ENCODE measurements at places on chromosomes 16 and 17. TPM values are rescaled to one million over a fixed set of nuclear protein-coding genes. Genes with fewer than 3 reads are reported as not detected.

Gene PRKAR1A
- total RNA-seq: 253 TPM

Gene ALDH3A1
- 0.16 TPM for total RNA-seq

DNA sequence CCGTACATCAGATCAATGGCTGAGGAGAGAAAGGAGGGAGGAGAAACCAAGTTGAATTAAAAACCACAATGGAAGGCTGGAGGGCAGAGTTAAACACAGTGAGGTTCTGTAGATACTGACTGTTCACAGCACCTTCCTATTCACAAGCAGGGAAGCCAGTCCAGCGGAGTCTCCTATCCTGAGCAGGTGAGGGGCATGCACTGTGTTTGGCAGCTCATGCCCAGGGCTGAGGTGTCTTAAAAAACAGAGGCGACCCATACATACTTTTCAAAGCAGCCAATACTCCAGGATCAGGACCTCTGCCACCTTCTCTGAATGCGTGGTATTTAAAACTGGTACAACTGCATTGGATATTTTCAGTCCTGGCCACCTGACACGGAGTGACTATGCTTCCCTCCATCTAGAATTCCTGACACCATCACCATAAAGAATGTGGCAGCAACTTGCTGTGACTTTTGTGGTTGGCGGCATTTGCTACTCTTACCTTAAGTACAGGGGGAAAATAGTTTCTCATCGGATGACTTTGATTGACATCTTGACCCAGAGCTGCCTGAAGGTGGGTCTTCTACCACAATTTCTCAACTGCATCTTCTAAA lies 21.5 kb downstream of the USP22 start:
- DNase-seq: no peak

Gene CSH2
- total RNA-seq: not detected

- DNase-seq: peak; percentile 60
Measured at GRCh38 chr17:49180303-49180702, 30.1 kb downstream of the GNGT2 start.

GRCh38 chr17:81967533-81968395 lies 6.8 kb upstream of the NOTUM start:
- DNase-seq: peak; percentile 54

GRCh38 chr16:29705030-29705429 lies 26.1 kb downstream of the QPRT start:
- no peak for DNase-seq

DNA sequence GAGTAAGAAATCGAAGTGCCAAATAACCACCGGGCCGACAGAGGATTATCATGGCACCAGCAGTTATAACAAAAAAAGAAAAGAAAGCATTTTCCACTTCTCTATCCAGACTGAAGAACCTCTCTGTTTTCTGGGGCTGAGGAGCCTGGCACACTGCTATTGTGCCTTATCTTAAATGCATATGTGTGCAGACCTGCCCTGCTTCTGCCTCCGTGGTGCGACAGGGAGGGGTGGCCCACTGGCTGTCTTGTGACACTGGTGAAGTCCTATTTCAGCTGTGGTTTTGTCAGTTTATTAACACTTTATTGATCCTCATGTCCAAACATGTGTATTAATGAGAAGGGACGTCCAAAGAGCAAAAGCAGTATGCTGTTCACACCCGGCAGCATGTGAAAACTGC lies 55.4 kb downstream of the CDK5R1 start:
- no peak for DNase-seq

Gene CCL4L2
- not detected for total RNA-seq

Gene FN3K
- 2.9 TPM for total RNA-seq

DNA sequence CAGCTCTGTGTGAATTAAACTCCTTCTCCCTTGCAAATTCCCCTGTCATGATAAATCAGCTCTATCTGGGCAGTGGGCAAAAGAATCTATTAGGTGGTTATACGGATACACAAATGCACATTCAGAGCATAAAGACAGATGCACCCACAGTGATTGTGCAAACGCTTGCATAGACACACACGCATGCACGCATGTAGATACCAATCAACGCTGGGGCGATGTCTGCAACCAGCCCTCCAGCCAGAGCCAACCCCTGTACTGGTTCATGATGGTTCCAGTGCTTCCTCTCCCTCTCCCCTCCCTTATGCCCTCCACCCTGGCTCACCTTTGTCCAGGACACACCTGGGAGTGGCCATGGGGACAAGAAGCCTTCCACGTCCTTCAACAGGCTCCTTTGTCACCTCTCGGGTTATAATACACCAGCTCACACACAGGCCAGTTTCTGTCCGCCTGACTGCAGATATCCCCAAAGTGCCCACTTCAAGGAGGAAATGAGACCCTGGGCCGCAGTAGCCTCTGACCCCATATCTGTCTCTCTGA lies 33.1 kb upstream of the SNN start:
- no peak for DNase-seq

Gene TMEM98
- total RNA-seq: not detected

- DNase-seq: peak; percentile 88
Measured at GRCh38 chr16:69179328-69180010, 7.5 kb upstream of the SNTB2 start.

Gene DNASE1L2
- total RNA-seq: 3.8 TPM

GRCh38 chr17:64732336-64733006 lies 70.4 kb upstream of the SMURF2 start:
- DNase-seq: peak; percentile 91

Gene CCDC92B
- total RNA-seq: not detected

DNA sequence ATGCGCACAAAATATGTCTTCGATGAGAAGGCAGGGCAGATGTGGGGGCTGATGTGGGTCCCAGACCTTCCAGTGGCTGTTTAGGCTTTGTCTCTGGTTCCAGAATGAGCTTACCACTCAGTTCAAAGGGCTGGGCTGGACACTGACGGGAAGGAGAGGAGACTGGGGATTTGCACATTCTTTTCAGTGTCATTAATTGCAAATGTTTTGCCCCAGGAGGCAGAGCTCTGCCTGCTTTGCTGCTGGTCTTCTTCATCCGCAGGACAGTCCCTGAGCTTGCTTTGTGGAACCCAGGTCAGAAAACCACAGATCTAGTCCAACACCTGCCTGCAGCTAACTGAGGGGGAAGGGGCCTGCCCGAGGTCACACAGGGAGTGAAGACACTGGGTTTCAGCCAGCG lies 20.9 kb downstream of the KCNG4 start:
- no peak for DNase-seq

- DNase-seq: no peak
Measured at GRCh38 chr17:48440669-48441068, 10.7 kb upstream of the SKAP1 start.

Gene BAHCC1
- total RNA-seq: 2.0 TPM

Gene TAC4
- not detected for total RNA-seq

Gene OR1F1
- not detected for total RNA-seq

GRCh38 chr16:79659344-79659743 lies 58.8 kb upstream of the MAF start:
- DNase-seq: no peak

- no peak for DNase-seq
Measured at GRCh38 chr17:72392056-72393010, 271.5 kb downstream of the SOX9 start.

Gene ABI3
- total RNA-seq: 0.41 TPM

DNA sequence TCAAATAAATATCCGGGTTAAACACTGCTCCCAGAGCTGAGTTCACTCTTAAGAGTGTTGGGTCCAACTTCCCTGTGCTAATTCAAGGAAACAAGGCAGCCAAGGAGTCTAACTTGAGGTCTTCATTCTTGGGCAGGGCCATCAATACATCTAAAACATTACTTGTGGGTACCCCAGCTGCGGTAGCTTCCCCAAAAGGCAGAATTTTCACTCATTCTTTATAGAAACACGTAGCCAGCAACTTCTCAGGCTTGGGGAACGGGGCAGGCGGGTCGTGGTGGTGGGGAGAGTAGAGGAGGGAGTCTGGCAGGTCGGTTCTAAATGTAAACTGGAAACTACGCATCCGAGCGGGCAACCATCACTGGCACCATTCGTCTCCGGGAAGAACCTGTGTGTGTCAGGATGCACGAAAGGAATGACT lies 666 bp upstream of the METTL9 start:
- no peak for DNase-seq

DNA sequence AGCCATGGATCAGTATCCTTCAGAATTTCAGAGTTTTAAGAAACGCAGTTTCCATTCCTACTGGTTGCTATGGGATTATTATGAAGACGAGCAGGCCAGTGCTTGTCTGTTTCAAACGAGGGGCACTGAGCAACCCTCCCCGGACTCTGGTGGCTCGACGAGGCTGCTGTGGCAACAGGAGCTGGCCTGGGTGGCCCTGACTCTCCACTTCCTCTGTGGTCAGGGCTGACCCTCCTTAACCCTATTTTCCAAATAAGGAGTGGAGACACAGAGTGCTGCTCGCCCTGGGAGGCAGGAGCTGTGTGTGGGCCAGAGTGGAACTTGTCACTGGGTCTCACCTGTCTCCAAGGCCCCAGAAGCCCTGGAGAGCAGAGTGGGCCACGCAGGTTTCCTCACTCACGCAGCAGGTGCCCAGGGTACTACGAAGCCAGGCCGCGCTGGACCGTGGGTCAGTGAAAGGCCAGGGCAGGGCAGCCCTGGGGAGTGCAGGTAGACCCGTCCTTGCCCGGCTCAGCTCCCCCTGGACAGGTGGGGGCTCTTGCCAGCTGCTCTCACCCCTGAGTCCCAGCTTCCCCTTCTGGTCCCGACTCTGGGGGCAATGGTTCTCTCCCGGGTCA lies 3.3 kb downstream of the GALNS start:
- no peak for DNase-seq

DNA sequence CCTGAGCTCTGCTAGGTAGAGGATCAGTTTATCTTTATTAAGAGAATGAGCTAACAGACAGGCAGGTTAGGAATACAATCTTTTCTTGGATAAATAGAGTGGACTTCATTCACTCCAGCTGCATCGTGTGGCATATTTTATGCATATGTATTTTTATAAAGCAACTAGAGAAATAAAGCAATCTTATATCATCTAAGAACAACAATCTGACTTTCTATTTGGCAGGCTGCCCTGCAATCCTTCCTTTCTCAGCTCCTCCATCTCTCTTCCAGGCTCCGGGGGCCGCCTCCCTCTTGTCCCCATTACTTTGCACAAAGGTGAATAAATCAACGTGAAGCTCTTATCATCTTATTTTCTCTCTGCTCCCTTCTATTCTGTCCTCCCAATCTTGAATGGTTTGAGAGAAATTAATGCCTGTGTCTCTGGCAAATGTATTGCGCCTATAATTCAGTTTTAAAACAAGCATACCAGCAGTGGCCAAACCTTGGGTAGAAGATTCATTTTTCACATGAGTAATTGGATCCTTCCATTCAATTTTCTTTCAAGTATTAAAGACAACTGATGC lies 64.5 kb downstream of the HS3ST3A1 start:
- no peak for DNase-seq

DNA sequence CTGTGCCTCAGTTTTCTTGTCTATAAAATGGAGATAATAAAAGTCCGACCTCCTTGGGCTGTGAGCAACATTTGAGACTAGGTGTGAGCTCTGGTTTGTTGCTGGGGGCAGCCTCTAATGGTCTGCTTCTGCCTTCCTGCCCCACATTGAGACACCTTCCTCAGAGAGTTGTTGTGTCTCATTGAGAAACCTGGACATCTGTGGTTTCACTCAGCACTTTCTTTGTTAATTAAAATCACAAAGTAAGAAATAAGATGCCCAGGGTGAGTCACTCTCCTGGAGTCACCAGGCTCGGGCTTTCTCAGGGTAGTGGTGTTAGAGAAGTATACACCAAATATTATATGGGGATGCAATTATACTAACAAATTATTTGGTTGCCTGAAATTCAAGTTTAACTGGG lies 389.2 kb upstream of the SALL1 start:
- peak; percentile 79 for DNase-seq

Gene KLHL10
- not detected for total RNA-seq

Gene C17orf67
- total RNA-seq: 1.8 TPM

DNA sequence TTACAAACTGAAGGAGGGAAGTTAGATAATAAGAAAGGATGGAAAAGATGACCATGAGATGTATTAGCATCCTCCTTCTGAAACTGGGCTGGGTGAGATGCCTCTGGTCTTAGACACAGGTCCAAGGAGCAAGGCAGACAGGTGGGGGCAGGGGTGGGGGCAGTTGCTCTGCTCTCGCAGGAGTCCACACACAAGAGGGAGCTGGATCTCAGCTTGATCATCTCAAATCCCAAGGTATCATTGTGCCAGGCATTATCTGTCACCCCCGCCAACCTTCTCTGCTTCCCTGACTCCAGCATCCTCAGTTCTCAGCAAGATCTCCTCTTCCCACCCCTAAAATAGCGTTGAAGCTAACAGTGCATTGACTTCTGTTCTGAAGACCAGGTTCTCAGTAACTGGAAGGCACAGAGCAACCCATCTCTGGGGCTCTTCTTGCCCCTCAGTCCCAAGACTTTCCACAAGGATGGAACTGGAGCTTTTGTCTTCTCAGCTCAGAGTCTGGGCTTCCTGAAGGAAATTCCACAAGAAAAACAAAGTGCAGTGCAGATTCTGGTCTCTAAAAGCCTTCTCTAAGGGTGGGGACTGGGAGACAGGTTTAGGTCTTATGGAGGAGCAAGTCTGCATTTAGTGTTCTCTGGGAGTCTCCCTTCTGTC lies 1.6 kb downstream of the FLOT2 start:
- no peak for DNase-seq

DNA sequence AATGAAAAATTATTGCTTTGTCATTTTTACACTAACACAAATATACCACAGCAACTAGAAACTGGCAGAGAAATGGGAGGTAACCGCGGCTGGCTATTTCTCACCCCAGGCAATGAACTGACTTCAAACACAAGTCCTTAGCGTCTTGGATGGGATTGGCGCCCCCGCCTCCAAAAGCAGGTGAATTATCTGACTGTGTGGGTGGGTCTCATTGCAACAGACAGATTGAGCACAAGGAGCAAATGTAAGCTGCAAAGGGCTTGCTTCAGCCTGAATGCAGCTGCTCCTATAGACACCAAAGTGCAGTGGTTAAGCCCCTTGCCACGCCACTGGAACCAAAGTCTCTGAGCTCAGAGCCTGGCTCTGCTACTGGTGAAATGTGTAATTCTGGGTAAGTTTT lies 225.0 kb downstream of the XYLT1 start:
- no peak for DNase-seq

GRCh38 chr17:1111599-1112443 lies 68.0 kb downstream of the ABR start:
- DNase-seq: no peak

Gene CDRT15L2
- total RNA-seq: not detected

Gene MSLN
- total RNA-seq: 7.6 TPM

Gene SGSH
- total RNA-seq: 16.5 TPM

Gene PTGES3L
- 0.43 TPM for total RNA-seq

All from A172 (cell line).